LHCN-M2 (cell line): ENCODE measurements at places on chromosomes 7 and 10.
A peak's percentile ranks its signal among the peaks of the same experiment; 100 is the strongest.

- no peak for DNase-seq
These were observed 91.1 kb downstream of the COL13A1 start for GRCh38 chr10:69892816-69893215.

DNA sequence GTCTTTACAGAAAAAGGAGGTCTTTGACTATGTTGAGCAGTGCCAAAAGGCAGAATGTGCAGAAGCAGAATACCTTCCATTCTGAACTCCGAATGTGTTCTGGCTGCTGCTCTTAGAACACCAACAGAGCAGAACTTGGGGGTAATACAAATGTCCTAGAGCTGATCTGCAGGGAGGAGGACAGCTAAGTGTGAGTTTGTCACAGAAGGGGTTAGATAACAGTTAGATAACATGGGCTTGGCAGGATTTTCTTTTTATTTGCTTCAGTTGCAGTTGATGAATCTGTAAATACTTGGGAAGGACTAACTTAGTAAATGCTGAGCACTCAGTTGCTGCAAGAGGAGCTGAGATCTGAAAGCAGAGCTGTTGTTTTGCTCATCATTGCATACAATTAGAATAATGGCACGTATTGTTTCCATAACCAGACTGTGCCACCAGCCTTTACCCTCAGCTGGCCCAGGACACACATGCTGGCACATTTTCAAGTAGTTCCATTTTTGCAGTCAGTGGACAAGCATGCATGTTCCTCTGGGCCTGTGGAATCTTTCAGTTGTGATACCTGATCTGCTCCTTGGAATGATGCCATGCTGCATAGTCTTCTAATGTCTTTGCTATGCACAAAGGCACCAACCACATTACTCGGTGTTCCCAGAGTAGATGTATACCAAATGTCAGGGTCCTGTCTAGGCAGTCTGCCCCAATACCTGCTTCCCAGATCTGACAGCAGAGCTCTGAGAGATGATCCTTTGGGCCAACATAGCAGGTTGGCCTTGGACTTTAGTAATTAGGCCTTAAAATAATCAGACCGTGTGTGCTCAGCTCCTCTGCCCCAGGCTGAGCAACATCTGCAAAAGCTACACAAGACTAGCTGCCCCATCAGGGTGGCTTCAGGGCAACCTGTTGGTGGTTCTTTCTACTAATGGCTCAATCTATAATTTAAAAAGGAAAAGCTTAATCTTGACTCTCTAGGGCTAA is 55.7 kb downstream of the GSDME start:
- DNase-seq, result peak; percentile 97

DNA sequence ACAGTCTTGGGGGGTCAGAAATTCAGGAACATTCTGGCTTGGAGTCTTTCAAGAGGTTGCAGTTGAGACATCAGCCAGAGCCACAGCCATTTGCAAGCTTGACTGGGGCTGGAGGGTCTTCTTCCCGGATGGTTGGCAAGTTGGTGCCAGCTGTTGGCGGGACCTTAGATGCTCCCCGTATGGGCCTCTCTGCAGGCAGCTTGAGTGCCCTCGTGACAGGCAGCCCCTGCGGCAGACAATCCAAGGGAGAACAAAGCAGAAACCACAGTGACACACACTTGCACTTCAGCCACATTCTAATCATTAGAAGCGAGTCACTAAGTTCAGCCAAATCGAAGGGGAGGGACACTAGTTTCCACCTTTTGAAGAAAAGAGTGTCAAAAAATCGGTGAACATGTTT is 59.4 kb upstream of the MXI1 start:
- peak; percentile 45 for DNase-seq

DNA sequence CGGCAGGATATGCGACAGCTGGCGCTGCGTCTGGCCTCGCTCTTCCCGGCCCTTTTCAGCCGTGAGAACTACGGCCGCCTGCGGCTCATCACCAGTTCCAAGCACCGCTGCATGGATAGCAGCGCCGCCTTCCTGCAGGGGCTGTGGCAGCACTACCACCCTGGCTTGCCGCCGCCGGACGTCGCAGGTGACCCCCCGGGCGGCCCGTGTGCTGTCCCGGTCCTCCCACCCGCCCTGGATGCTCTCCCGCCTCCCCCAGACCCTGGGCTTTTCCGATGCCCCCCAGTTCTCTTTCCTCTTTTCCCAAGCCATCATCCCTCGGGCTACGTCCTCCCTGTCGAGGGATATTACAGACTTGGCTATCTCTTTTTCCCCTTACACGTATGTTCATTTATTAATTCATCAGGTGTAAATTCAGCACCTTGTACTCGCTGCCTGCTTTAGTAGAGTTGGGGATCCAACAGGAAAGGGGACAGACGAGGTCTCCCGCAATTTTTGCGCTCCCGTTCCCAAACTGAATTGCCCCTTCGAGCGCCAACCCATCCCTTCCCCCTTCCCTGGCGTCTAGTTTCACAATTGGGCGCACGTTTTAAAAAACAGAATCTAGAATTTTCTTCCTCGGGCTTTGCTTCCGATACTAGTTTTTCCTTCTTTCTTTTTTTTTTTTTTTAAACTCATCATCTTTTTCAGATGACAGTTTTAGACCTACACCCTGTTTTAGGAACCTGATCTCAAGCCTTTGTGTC is 846 bp downstream of the MINPP1 start:
- peak; percentile 56 for DNase-seq

- DNase-seq, result no peak
These were observed 15.5 kb downstream of the KLF6 start for GRCh38 chr10:3769556-3769955.

DNA sequence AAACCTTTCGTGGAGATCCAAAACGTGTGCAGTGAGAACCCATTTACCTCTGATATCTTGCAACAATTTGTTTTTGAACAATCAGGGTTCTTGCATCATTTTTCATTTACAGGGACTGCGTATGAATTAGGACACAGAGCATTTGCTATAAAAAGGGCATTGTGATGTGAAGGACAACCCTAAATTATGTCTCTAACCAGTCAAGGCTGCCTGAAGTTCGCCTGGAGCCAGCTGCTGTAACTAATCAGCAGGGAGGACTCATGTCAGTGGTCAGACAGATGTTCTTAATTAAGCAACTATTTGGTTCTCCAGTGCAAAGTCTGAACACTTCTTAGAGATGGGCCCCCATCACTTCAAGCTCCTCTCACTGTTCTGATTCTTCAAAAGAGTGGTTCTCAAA is 674.8 kb downstream of the KCNMA1 start:
- DNase-seq, result no peak

DNA sequence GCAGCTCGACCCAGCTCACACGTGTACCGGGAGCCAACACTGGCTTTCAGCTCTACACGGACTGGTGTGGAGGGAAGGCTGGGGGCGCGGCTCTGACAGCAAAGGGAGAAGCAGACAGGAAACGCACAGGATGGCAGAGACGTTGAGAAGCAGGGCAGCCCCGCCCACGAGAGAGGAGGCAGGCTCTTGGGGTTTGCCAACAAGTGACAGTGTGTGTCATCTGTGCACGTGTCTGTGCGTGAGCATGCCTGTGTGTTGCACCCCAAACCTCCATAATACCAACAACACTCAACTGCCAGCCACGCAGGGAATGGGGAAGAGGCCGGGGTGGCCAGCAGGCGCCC is 64.4 kb upstream of the PDGFA start:
- DNase-seq, result no peak

GRCh38 chr7:2717293-2718261 is 29.6 kb downstream of the AMZ1 start:
- no peak for DNase-seq

GRCh38 chr10:89278034-89278535 is 23.8 kb upstream of the IFIT2 start:
- peak; percentile 97 for DNase-seq

DNA sequence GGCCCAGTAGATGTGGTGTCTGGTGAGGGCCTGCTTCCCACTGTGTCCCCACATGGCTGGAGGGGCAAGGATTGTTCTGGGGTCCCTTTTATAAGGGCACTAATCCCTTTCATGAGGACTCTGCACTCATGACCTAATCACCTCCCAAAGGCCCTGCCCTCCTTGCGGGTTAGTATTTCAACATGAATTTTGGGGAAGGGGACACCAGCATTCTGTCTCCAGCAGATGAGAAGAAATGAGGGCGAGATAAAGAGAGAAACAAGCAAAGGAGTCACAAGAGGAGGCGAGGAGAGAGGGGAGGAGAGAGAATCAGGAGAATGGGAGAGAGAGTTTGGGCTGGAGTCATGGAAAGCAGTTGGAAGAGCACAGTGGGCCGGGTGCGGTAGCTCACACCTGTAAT is 83.7 kb downstream of the C10orf105 start:
- DNase-seq, result no peak
